ENCODE measurements at places on chromosomes 6 and 20.

DNA sequence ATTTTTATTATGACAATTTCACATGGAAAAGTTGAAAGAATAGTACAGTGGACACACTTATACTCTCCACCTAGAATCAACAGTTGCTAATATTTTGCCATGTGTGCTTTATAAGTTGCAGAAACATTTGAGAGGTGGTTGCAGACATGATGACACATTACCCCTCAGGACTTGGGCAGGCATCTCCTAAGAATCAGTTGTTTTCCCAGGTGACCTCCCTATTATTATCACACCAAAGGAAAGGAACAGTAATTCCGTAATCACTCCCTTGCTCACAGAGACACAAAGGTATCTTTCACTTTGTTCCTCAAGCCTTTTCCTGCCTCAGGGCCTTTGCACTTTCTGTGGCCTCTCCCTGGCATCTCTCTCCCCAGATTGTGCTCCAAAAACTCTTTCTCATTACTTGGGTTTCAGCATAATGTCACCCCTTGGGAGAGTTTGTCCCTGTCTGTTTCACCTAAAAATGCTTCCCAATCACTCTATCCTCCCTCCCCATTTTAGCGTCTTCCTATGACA, 5.9 kb upstream of the SULF2 start:
- DNase-seq, result no peak

DNA sequence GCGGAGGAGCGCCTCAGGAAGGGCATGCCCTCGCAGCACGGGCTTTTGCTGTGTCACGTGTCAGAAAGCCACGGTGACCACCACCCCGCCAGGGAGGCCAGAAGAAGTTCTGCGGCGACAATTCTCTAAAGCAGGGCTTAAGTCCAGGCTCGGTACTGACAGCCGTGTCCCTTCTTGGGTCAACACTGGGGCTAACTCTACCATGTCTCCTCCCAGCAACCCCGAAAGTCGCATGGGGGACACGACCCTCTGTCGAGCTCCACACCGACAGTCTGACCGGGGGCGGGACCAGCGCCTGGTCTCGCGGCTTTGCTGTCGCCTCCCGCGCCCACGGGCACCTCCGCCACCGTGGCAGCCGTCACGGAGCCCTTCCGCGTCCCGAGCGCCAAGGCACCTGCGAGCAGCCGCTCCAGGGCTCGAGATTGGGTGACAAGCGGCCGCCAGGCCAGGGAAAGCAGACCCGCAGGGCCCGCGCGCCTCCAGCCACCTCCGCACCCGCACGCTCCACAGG, 534 bp downstream of the NANP start:
- DNase-seq, result peak; percentile 77

DNA sequence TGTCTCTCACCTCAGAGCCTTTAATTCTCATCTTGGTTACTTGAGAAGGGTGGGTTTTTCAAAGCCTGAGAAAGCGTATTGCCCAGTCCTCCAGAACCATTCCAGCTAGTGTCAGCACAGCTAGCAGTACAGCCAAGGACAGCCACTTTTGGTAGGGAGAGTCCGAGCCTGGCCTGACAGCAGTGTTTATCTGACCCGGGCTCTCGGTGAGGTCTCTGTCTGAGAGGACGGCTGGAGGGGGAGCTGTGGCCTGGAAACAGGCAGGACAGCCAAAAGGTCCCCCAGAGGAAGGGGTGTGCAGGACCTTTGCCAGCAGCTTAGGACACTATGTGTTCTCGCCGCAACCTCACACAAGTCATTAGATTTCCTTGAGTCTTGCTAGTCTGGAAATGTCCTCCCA, 38.8 kb downstream of the LYRM2 start:
- no peak for DNase-seq

DNA sequence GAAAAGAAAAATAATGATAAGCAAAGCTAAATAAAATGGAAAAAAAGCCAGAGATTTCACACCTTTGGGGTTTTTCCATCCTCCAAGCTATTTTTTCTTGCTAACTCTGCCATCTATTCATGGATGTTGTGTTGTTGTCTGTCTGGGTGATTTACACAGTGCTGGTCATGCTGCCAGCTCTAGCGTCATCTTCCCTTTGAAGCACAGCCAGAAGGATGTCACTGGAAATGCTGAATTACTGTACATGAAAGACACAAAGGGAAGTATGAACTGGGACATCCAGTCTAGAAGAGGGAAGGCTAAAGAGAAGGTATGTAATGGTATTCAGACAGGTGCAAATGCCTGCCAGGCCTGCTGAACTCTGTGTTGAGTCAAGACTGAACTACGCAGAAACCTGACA, 241.9 kb upstream of the STXBP5 start:
- no peak for DNase-seq

- no peak for DNase-seq
Measured at GRCh38 chr6:115551527-115551926, 509.2 kb downstream of the FRK start.

DNA sequence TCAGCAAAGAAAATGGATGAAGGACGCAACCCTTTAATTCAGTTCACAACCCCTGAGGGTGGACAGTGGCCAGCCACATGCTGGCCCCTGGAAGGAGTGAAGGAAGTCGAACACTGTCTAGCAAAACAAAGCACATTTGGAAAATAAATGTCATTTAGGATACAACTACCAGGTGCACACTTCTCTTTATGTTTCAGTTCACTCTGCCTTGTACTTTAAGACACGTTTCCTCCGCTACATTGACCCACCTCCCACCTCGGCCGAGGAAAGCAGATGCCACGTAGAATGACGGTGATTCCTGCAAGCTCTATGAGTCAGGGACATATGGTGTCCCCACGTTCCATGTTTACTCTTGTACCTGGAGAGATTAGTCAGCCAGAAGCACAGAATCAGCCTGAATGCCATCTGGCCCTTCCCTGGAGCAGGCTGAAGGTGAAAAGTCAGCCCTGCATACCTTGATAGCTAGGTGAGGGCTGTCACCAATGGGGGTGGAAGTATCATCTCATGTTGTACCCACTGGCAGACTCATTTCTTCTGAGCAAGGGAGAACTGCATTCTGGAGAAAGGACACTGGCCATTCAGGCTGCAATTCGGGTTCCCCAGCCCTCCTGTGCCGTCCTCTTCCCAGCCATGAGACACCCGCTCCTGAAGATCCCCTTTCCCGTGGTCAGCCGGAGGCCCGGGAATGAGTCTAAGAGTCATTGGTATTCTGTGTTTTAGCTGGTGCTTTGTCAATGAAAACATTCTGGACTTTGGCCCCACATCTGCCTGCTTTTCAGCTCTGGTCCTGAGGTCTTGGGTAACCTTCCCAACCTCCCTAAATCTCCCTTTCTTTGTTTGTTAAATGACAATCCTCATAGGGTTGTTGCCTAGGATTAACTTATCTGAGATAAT, 60.6 kb downstream of the FOXA2 start:
- no peak for DNase-seq

DNA sequence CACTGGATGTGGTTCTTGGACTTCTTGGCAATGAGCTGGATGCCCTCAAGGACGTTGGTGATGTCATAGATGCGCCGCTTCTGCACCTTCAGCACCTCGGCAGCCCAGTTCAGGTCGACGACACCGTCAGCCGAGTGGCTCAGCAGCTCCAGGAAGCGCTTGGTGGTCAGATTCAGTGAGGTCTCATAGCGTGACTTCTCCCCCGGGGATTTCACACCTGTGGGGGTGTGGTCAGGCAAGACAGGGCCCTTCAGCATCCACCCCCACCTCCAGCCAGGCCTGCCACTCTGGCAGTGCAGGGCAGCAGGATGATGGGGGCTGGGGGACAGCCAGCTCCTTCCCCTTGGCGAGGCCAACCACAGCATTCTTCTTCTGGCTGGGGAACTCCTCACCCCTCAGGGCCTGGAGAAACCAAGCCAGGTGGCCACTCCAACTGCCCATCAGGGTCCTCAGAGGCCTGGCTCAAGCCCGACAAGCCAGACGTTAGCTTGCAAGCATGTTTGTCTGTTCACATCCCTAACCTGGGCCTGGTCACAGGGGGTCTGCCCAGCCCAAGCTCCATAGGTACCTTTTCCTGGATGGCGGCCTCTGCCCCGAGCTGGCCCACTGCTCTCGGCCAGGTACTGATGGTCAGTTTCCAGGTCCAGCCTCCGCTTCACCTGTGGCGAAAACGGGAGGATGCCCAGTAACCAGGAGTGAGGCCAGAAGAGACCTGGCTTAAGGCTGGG, 5.7 kb upstream of the NECAB3 start:
- no peak for DNase-seq

DNA sequence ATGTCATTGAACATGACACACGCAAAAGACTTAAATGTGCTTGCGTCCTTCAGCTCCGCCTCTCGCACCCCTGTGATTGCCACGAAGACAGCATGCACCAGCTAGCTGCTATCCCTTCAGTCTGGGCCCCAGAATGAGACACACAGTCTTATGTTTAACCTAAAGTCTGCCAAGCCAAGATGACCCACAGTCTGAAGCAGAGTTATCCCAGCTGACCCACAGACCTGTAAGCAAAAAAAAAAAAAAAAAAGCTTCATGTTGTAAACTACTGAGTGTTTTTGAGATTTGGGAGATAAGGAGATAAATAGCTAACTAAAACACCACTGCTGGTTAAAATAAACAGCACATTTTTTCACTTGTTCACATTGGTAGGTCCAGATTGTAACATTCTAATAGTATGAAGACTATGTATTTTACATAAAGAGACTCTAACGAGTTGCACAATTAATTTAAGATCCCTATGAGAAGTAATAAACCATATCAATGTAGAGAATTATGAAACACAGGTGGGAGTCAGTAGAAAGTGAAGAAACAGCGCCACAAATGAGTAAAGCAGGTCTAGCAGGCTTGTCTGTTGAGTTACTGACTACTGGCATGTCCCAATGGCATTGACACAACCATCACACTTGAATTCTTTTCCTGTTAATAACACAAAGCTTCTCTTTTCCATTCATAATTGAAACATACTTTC, 47.4 kb upstream of the CCDC28A start:
- no peak for DNase-seq

GRCh38 chr20:64232794-64233193, 22.8 kb upstream of the PCMTD2 start:
- no peak for DNase-seq

DNA sequence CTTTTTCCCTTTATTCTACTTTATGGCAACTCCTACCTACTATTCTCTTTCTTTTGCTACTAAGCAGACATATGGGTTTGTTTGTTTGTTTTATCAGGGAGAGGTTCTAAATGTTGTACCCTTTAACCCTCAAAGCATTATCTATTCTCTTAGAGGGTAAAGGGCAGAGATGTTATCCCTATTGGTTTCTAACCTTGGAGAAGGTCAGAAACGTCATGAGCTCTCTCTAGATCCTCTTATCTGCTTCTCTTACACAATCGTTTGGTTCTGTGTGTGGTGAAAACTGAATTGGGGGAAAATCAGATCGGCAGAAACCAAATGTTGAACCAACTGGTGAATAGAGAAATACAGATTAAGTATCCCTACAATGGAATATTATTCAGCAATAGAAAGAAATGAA, 6.4 kb upstream of the MPC1 start:
- DNase-seq, result no peak
